ENCODE measurements at places on chromosomes 4 and X.

GRCh38 chr4:1972414-1972813 lies 36.4 kb downstream of the NELFA start:
- no peak for DNase-seq

- peak; percentile 76 for DNase-seq
Observed at GRCh38 chr4:16843831-16844508, 54.5 kb downstream of the LDB2 start.

DNA sequence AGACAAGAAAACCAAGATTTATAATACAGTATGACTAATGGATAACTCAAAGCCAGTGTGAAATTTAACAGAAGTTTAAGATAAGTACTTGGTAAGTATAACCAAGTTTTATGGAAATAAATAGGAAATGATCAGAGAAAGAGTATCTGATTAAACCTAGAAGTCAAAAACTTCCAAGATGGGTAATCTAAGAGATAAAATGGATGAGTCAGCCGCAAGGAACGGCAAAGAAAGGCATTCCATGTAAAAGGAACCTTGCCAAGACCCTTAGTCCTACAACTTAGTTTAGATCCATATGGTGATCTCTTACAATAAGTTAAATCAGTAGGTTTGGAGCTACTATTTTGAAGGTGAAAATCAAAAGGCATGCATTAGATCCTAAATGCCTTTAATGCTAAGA lies 34.8 kb downstream of the LIN54 start:
- peak; percentile 84 for DNase-seq

- DNase-seq: no peak
Observed at GRCh38 chr4:65069177-65069576, 601.1 kb downstream of the EPHA5 start.

DNA sequence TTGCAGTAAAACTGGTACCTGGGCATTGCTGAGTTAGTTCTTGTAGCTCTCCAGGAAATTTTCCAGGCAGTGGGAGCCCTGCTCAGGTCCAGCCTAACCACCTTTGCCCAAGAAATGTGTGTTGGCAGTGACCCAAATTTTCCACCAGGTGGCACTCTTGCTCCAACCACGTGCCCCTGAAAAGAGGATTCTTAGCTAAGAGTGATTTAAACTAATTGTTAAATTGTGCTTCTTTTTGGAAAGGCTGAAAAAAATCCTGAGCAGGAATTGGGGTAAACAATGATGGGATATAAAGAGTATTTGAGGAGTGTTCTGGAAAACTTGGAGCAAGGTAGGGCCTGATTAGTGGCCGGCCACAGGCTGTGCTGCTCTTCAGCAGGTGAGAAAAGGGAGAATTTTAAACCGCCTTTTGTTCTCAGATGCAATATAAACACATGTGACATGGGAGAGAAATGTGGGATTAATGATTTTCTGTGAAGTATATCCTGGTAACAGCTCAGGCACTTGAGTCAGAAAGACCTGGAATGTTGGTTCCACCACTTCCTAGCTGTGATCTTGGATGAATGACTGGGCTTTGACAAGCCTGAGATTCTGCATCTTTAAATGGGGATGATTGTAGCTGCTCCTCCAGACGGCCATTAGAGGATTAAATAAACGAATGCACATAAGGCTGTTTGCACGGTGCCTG lies 219.6 kb downstream of the PTTG2 start:
- DNase-seq: peak; percentile 81

DNA sequence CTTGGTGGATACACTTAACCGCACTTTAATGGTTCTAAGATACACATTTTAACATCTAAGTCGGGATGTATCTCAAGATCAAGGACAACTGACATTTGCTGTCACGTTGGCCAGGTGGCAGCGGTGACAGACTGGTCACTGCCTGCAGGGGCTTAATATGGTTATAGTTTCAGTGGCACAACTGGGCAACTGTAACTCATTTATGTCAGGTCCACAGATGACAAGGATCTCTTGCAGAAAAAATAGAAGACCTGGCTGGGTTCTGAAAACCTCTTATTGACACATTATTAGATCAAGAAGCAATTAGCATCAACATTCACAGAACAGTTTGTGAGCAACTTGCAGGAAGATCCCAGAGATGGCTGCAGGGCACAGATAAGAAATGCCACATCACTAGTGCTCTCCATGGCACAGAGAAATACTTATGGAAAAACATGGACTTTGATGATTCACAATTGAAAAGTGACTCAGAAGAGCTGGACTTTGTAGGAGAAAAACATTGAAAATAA lies 99.6 kb upstream of the SORBS2 start:
- DNase-seq: peak; percentile 32

DNA sequence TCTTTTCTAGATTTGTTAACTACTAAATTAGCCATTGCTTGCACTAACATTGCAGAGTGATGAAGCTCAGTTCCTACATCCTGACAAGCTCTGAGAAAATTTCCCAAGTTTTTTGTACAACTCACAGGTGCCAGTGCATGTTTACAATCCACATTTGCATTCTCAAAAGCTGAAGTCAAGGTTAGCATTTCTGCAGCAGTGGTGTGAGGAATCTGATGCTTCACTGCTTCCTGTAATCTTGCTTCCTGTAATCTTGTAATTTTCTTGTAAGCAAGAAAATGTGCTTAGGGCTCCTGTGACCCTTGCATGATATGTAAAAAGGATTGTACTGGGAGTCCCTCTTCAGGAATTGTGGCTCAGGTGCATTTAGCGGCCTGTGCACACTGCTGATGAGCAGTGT lies 207.4 kb upstream of the CXCL13 start:
- no peak for DNase-seq
